ENCODE measurements at places on chromosomes 7 and 10.

DNA sequence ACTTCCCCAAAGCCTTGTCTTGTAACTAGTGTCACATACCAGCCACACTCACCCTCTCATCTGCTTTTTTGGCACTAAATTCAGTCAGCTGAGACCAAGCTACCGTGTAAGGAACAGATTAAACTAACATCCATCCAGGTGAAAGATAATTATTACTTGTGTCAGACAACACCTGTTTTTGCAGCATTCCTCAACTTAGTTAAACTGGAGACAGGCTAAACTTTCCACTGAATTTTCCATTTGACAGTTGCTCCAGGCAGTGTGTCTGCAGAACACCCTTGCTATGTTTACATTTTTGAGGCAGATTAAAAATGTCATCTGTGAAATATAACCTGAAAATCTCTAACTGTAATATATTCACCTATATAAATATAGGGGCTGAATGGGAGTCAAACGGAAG is 73.6 kb downstream of the CYP26A1 start:
- no peaks in the 10 kb centered on the region for H3K27me3 ChIP-seq
- no peak for DNase-seq
- H3K4me3 ChIP-seq = no peak overlapping the region
- H3K36me3 ChIP-seq = no peaks in the 10 kb centered on the region
- H3K27ac ChIP-seq = no peak overlapping the region

GRCh38 chr7:44667190-44667589 is 60.8 kb downstream of the OGDH start:
- no peaks in the 10 kb centered on the region for H3K27me3 ChIP-seq
- no peak for DNase-seq
- no peak overlapping the region for H3K4me3 ChIP-seq
- no peaks in the 10 kb centered on the region for H3K4me1 ChIP-seq
- H3K27ac ChIP-seq = no peak overlapping the region
- H3K36me3 ChIP-seq = peaks cover 27% of the 10 kb centered on the region

GRCh38 chr10:45581582-45582385 is 90.8 kb downstream of the ZFAND4 start:
- H3K36me3 ChIP-seq = no peaks in the 10 kb centered on the region
- H3K4me1 ChIP-seq = peaks cover 14% of the 10 kb centered on the region
- no peaks in the 10 kb centered on the region for H3K27me3 ChIP-seq
- no peak for DNase-seq
- H3K27ac ChIP-seq = peak overlapping the region; percentile 78

GRCh38 chr7:80393786-80394185 is 118.1 kb downstream of the GNAT3 start:
- no peak overlapping the region for H3K4me3 ChIP-seq
- H3K27me3 ChIP-seq = no peaks in the 10 kb centered on the region
- no peaks in the 10 kb centered on the region for H3K36me3 ChIP-seq
- no peaks in the 10 kb centered on the region for H3K4me1 ChIP-seq
- no peak overlapping the region for H3K27ac ChIP-seq
